ENCODE measurements at places on chromosomes 12 and 14.

DNA sequence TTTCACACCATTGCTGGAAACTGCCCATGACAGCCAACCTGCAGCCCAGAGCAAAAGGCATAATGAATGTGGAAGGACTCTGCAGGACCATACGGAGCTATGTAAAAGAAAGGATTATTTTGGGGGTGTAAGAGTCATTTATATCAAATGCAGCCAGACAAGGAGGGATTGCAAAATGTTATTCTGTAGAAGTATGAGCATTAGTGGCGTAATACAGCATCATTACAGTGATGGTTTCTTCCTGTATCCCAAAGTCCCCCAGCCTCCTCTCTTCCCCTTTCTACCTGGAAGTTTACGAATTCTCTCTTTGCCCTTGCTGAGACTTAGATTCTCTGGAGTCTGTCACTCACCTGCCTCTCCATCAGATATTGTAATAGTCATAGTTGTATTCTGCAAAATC lies 89.9 kb downstream of the BORCS5 start:
- DNase-seq = no peak

- DNase-seq = no peak
These were observed 50.5 kb downstream of the CFAP251 start for GRCh38 chr12:121968876-121969275.

GRCh38 chr12:107359382-107359781 lies 266.0 kb upstream of the CRY1 start:
- no peak for DNase-seq

DNA sequence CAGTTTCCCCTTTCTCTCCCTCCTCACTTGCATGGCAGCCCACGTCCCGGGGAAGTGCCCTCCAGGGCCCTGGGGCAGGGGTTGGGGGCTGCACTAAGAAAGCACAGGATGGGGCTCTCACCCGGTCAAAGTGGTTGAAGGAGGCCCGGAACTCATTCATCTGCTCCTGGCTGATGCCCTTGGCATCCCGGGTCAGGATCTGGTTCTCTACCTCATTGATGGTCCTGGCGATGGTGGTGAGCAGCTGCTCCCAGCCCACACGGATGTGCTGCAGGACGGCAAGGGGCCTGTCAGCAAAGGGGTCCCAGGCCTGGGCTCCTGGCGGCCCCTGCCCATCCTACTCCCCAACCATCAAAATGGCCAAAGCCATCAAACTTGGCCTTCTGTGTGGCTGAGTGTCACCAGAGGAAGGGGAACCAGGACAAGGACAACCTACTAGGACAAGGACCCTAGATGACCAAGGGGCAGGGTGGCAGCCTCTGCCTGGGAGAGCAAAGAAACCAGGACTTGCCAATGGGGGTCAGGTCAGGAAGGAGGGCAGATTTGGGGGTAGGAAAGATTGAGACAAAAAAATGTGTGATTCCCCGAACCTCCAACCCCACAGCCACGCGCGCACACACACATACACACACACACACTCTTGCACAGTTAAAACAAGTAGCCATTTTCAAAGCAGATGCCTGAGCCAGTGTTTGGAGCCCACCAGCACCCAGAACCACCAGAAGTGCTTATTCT lies 87.1 kb upstream of the ZFP36L1 start:
- no peak for DNase-seq

- no peak for DNase-seq
These were observed 838.6 kb downstream of the TRHDE start for GRCh38 chr12:73110816-73111215.

GRCh38 chr12:2877953-2878732 lies 1.1 kb downstream of the RHNO1 start:
- no peak for DNase-seq

DNA sequence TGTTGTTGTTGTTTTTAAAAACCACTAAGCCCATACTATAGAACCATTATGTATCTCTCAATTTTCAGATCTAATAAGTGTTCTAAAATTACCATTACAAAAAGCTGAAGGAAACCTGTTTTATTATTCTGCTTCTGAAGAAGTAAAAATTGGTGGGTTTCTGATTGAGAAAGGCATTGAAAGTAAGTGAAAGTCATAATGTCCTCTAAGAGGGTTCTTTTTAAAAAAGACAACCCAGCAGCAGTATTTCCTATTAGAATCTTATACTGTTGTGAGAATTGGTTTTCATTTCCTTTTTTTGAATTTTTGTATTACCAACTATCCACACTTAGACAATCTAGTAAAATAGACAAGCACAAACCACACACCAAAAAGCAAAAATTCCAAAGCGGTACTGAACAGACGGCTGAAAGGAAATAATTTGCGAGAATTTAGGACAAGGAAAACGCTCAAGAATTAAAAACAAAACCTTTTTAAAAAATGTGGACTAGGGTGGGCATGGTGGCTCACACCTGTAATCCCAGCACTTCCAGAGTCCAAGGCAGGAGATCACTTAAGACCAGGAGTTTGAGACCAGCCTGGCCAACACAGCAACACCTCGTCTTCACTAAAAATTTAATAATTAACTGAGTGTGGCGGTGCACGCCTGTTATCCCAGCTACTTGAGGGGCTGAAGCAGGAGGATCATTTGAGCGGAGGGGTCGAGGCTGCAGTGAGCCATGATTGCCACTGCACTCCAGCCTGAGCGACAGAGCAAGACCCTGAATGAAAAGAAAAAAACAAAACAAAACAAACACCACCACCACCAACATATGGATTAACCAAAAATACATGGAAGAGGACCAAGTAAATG lies 66.7 kb upstream of the AP4S1 start:
- DNase-seq = no peak

DNA sequence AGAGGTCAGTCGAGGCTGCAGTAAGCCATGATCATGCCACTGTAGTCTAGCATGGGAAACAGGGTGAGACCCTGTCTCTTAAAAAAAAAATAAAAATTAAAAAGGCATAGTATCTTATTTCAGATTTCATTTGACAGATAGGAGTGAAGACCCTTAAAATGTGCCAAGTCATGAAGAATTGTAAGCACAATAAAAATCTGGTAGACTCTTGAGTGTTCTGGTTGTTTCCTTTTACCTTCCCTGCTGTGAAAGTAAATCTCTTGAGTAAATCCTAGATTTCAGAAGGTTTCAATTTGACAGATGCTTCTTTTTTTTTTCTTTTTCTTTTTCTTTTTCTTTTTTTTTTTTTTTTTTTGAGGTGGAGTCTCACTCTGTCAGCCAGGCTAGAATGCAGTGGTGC lies 109.0 kb downstream of the ESR2 start:
- no peak for DNase-seq

GRCh38 chr12:104653730-104654664 lies 197.2 kb downstream of the CHST11 start:
- DNase-seq = peak; percentile 4

- no peak for DNase-seq
These were observed 3.8 kb downstream of the ETV6 start for GRCh38 chr12:11653215-11653753.

DNA sequence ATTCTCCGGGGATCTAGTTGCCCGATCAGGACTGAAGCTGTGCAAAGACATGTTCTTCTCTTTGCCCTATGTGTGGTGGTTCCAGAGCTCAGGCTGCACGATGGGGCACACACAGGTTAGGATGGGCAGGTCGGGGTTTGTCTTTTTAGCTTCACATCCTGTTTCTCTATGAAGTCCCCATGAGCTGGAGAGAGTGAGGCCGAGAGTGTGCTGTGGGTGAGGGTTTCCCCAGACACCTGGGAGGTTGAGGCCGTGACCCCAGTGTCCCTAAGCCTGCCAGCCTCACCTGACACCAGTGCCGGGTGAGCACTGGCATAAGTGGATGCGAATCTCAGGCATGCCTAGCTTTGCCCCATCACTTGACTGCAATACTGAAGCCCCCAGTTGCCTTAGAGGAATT lies 32.9 kb upstream of the IGF1 start:
- DNase-seq = no peak

DNA sequence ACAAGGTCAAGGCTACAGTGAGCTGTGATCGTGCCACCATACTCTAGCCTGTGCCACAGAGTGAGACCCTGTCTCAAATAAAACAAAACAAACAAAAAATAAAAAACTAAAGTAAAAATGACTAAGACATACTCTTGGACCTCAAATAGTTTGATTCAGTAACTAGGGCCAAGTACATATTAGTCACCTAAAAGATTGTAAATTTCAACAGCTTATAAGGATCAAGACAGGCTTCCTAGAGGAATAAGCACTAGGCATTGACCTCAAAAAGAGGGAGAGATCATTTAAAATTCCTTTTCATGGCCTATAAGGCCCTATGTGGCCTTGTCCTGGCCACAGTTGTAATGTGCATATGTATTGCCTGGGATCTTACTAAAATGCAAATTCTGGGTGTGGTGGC lies 46.0 kb upstream of the CHST11 start:
- DNase-seq = no peak

DNA sequence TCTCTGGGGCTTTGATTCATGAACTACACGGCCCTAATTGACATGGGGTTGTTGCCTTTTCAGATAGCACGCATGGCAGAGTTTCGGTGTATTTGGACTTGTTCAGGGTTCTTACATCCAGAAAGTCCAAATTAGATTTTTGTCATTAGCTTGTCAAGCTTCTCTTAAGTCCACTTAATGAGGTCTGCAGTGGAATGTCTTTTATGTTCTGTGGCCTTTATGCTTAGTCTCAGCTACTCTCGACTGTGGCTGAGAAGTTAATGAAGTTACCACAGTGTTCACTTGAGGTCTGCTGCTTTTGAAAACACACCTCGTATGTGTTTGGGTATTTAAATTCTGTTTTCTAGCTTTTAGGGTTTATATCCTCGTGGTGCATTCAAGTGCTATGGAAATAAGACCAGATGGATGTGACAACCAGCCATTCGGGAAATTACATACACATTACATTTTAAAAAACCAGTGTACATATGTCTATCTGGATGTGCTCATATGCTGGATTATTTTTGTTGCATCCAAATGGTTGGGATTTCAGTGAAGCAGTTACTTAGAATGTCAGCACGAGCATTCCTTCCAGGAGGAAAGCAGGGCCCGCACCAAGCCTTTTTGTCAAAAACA lies 80.2 kb downstream of the RMST start:
- peak; percentile 4 for DNase-seq
